Neural crest cell (in vitro differentiated cells): ENCODE measurements at places on chromosomes 6 and 20. TPM values are rescaled to one million over a fixed set of nuclear protein-coding genes. Genes with fewer than 3 reads are reported as not detected.

- no peak for DNase-seq
Observed at GRCh38 chr20:13644010-13644409, 5.3 kb upstream of the TASP1 start.

DNA sequence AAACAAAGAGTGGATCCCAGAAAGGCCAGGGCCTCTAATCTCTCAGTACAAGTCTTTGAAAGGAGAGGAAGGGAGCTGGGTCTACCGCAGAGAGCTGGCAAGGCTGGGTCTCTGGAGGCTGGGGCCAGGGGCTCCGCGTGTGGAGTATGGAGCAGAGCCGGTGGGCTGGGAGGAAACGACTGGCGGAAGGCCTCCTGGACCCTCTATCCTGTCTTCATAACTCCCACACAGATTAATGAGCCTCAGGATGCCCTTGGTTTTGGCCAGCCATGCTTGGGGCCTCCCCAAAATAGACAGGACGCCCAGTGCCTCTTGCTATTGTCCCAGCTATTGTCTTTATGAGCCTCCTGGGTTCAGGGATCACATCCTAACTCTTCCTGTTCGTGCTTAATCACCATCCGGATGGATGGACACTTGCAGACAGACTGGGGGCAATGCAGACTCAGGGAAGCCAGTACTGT, 306.4 kb downstream of the DHX35 start:
- DNase-seq = no peak

DNA sequence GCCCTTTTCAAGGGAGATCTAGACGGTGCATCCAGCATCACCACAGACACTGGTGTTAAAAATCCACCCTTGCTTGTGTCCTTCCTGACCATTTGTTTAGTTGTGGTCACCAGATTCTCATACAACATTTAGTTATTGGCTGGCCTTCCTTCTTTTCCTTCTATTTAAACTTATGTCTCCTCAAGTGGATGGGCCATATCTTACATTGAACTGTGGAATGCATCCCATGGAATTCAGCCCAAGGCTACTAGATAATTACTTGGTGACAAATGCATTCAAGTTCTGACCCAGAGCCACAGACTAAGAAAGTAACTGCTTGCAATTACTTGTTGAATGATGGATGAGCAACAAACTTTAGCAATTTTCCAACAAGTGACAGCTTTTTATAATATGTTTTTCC, 198.9 kb upstream of the SSTR4 start:
- DNase-seq = no peak

The C6orf15 gene
- not detected in 2 replicates for total RNA-seq

GRCh38 chr20:53901064-53901463, 169.3 kb downstream of the BCAS1 start:
- DNase-seq = no peak

- DNase-seq = no peak
Observed at GRCh38 chr6:27141529-27142015, 105.9 kb upstream of the PRSS16 start.

DNA sequence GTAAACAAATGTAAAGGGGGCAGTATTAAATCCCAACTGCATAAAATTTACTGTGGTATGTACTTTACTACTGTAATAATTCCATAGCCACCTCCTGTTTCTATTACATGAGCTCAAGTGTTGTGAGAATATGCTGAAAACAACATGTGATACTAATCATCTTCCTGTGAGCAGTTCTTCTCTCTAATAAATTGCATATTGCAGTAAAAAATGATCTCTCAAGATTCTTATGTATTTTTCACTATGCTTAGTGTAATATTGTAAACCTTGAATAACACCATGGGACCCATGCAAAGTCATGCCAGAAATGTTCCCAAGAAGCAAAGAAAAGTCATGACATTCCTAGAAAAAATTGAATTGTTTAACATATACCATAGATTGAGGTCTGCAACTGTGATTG, 133.0 kb upstream of the ATXN1 start:
- DNase-seq = no peak

The BPI gene
- total RNA-seq = not detected in 2 replicates

DNA sequence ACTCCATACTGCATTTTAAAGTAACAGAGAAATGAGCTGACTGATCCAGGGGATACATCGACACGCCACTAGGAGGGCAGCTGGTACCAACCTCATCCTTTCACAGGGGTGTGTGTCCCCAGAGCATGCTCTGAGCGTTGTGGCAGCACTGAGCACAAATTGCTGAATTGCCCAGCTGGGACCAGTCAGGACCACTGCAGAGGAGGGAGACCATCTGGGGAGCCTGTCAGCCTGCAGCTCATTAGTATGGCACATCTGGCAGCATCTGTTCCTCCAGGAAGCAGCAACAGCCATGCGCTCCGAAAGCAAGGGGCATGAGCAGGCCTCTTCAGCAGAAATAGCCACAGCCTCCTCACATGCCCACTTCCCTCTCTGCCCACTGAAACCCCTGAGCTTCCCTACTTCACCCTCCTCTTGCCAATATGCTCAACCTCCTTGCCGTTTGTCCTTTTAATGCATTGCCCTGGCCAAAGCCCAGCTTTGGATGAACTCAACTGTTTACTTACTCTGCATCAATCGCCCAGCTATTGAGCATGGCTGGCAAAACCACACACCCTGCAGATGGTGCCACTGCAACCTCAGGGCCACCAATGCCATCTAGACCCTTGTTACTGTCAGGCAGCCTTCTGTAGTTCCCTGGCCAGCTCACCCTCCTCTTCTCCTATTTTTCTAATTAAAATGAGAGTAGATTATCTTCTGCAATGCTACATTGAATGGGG, 77.6 kb upstream of the NEDD9 start:
- no peak for DNase-seq

- DNase-seq = no peak
Observed at GRCh38 chr6:88748141-88748540, 215.3 kb downstream of the RNGTT start.

DNA sequence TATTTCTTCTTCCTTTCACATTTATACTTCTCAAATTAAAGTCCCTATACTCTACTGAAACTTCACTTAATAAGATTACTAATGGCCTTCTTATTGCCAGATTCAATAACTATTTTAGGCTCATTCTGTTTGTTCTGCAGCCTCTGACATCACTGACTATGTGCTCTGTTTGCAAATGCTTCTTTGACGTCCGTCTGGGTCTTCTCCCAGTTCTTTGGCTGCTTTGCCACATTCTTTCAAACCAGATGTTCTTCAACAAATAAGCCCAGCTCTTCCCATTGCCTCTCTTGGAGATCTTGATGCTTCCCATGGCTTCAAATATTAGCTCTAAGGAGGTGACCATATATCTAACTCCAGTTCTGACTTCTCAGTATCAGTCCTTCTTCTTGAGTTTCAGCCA, 117.4 kb downstream of the BTBD9 start:
- DNase-seq = no peak

The CPNE5 gene
- 0.54 and 1.0 TPM in 2 replicates for total RNA-seq

- no peak for DNase-seq
Observed at GRCh38 chr6:20608905-20609304, 74.6 kb downstream of the CDKAL1 start.

GRCh38 chr20:43959079-43959919, 44.6 kb downstream of the TOX2 start:
- no peak for DNase-seq

The MLIP gene
- total RNA-seq = not detected in 2 replicates

DNA sequence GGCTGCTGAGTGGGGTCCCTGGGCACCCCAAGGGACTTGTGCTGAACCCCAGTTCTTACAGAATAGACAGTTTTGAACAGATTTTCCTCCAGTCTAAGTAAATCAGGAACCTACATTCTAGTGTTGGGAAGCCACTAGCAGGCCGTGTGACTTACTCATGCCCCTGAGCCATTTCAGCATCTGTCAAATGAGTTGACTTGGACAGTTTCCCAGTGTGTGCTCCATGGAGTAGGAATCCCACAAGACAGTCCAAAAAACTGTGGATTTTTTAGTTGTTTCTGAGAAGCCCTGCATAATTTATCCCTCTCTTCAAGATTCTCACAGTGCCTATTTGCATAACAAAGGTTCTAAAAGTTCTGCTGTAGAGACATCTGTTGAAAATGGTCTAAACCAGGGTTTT, 2.1 kb downstream of the GABRR2 start:
- no peak for DNase-seq

DNA sequence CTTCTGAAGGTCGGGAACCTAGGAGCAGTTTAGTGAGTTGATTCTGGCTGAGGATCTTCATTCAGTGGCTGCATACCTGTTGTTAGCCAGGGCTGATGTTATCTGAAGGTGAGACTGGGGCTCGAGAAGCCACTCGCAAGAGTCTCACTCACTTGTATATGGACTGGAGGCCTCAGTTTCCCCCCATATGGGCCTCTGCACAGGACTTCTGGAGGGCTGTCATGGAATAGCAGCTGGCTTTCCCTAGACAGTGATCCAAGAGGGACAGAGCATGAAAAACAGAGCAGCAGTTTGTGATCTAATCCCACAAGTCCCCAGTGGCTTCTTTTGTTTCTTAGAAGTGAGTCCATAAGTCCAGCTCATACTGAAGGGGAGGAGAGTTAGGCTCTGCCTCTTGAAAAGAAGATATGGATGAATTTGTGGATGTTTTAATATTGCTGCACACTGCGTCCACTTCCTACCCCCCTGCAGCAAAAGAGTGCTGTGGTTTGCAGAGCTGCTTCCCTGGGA, 623.4 kb downstream of the CDH26 start:
- no peak for DNase-seq
